NCI-H226 (cell line): ENCODE measurements at places on chromosomes 1 and 21.

GRCh38 chr1:72115290-72115689 lies 167.0 kb downstream of the NEGR1 start:
- no peak for DNase-seq

- no peak for DNase-seq
Measured at GRCh38 chr1:233211595-233211994, 83.9 kb downstream of the PCNX2 start.

DNA sequence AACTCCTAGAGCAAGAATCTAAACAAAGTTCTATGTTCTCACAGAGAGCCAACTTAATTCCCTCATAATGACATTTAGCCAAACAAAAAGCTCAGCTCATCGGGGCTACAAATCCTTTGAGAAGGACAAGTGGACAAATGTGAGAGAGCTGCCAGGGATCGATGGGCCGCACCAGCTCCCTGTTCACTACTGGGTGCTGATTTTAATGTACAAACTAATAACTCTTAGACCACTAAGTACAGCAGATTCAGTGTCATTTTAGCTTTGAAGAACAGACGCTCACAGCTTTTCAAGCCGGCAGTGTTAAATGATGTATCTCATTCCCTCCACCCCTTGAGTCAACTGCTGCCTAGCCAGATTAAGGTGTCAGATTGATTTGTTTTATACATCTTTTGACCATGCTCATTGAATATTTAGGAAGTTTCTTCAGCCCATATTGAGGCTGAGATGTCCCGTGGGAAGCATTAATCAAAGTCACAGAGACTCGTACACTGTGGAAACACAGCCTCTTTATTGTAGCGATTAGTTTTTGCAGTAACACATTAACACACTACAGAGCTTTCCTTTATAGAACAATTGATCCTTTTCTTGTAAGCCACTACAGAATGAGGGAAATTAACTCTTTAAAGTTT lies 21.1 kb downstream of the PROX1 start:
- no peak for DNase-seq

GRCh38 chr21:26935977-26936376 lies 30.9 kb downstream of the ADAMTS5 start:
- DNase-seq, result no peak

GRCh38 chr1:228364706-228365213 lies 41.9 kb downstream of the TRIM11 start:
- DNase-seq, result no peak

- DNase-seq, result no peak
Measured at GRCh38 chr21:17784180-17784598, 35.0 kb downstream of the C21orf91 start.

DNA sequence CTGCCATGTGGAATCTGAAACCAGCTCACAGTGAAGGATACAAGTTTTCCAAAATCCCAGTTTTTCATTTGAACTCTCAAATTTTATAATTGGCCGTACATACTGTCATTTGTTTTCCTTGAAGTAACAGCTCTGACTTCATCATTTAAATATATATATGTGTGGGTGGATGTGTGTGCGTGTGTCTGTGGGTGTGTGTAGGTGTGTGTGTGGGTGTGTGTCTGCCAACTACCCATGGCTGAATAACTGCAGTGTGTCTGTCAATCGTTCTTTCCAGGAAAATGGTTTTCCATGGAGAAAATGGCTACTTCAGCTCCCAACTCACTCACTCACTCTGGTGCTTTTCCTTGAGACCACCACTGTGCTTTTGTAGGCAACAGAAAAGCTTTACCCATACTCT lies 169.0 kb downstream of the PLPP3 start:
- DNase-seq, result no peak

DNA sequence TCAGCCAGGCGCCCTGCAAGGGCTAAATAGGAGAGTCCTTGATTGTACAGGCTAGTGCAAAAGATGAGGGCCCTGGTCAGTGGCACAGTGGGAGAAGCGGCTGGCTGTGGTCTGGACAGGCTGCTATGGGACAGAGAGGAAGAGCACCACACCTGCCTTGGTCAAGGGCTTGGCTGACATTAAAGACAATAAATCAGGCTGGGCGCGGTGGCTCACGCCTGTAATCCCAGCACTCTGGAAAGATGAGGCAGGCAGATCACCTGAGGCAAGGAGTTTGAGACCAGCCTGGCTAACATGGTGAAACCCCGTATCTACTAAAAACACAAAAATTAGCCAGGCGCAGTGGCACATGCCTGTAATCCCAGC lies 62.9 kb downstream of the NID1 start:
- DNase-seq, result no peak

DNA sequence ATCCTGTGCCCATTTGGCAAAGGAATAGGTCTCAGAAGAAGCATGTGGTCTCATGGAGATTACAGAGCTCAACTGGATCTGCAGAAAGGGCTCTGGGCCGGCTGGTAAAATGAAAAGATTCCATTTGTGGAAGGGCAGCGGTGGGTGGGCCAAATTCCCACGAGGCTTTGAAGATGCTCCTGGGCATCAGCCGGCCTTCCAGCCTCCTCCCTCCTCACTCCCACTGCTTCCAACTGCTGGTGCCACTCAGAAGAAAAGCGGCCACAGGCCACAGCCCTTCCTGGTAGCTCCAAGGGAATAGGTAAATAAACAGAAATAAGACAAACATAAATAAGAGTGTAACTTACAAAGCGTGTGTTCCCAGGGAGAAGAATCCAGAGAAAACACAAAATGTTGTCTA lies 136.3 kb upstream of the SLC44A3 start:
- no peak for DNase-seq

DNA sequence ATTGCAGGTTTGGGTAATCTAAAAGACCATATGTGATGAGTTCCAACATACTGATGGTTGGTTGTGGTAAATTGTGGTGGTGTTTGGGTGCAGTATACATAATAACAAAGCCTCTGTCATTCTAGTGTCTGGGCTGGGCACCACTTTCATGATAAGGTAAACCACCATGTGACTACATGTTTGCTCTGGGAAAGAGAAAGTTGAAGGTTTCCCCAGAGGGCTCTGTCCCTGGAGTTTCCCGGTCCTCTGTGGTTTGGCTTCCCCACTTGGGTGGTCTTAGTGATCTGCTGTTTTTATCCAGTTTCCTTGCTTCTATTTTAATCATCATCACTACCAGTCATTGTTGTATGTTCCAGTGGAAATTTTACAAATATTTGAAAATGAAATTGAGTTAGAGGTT lies 55.9 kb upstream of the TSPAN2 start:
- DNase-seq, result no peak

DNA sequence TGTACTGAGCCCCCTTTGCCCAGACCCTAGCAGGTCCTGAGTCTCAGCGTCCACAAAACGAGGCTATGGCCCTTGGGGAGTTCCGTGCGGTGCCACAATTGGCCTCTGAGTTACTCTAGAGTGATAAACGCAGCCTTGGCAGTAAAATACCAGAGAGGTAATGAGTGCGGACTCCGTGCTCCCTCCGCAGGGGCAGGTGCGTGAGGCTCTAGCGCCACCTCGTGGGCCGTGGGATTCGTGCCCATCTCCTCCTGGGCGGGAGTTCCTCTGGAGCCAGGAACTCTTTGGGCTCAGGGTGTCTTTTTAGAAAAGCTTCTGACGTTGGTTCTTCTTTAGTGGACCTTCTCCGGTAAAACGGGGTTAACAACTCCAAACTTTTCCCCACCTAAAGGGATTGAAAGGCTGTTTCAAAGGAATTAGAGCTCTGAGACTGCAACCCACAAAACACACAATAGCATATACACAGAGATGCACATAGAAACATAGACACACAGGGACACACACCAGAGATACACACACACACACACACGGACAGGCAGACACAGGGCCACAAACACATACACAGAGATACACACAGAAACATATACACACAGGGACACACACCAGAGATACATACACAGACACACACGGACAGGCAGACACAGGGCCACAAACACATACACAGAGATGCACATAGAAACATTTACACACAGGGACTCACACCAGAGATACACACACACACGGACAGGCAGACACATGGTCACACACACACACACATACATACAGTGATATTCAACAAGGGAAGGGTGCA lies 99.4 kb downstream of the KCNJ15 start:
- peak; percentile 59 for DNase-seq

DNA sequence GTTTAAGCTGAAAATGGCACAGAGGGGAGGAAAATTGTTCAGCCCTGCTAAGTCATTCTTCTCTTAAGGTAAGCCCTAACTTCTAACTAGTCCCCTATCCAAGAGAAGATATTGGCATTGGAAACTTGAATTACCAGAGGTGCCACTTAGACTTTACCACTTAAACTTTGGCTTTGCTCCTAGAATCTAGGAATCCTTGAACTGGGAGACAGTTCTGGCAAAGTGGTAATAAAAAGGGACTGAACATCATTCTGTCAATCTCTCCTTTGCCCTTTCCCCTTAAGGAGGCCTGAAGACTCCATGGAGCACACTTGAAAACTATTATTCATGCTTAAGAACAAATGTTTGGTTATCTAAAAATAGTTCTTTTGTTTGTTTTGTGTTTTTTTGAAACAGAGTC lies 8.4 kb downstream of the ATP1A4 start:
- DNase-seq, result no peak

DNA sequence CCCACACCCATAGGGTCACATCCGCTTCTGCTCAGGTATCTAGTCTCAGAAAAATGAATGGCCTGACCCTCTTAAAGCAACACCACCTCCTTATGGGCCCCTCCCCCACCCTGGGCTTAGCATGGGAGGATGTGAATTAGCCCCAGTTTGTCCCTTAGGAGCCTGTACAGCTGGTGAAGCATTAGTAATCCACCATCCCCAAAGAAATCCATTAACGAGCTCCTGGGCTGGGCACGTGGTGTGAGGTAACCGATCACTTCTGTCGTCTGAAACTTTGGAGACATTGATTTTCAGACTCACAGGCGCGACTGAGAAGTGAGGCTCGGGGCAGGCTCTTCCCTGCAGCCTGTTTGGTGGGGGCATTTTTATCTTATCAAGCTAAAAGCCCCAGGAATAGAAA lies 10.5 kb downstream of the RASSF5 start:
- DNase-seq, result no peak

DNA sequence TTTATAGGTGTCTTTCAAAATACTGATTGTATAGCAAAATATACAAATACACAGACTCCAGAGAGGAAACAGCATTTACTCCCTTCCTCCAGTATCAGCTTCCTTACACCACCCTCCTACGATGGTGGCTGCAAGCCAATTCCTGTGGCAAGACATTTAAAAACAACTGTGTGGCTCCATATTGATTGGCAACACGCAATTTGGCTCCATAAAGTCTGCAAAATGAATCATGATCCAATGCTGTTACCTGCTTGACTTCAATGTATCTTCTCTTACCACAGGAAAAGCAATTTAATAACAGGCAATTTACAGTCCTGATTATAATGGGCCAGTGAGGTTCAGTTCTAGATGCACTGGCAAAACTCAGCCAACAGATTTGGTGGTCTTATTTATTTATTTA lies 19.7 kb upstream of the ATP6V1G3 start:
- peak; percentile 52 for DNase-seq

GRCh38 chr1:241533326-241534115 lies 1.3 kb downstream of the KMO start:
- no peak for DNase-seq

DNA sequence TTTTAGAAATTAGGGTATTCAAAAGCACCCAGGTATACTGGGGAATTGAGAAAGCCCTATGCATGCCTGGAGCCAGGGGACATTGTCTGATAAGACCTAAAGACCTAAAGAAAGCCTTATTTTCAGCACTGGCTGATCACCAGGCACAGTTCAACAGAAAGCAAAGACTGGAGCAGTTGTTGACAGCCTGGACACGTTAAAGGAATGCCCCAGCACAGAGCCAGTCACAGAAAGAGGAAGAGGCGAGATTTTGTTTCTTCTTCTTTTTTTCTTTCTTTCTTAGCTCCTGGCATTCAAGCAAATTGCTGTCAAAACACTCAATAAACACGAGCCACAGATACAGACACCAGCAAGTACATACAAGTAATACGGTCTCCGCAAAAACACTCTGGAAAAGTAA lies 40.4 kb downstream of the RNF187 start:
- no peak for DNase-seq

DNA sequence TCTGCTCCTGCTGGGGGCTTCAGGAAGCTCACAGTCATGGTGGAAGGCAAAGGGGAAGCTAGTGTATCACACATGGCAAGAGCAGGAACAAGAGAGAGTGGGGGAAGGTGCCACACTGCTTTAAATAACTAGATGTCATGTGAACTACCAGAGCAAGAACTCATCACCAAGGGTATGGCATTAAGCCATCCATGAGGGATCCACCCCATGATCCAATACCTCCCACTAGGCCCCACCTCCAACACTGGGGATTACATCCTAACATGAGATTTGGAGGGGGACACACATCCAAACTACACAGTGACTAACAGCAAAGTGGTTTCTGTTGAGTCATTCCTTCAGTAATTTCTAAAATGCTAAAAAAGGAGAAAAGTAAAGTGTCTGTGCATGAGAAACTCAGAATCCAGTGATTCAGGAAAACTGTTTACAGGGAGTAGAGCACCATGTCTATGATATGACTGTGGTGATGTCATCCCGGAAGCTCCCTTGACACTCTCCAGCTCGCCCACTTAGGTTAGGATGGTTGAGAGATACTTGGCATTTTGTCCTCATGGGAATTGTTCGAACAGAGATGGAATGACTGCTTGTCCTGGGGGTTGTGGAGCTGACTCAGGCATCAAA lies 50.3 kb downstream of the CHD1L start:
- peak; percentile 92 for DNase-seq

GRCh38 chr21:45443595-45444181 lies 38.7 kb downstream of the COL18A1 start:
- DNase-seq, result no peak

GRCh38 chr1:167715157-167715999 lies 6.4 kb upstream of the MPZL1 start:
- peak; percentile 68 for DNase-seq
